ENCODE measurements at places on chromosomes 6 and 20. TPM values are rescaled to one million over a fixed set of nuclear protein-coding genes. Genes with fewer than 3 reads are reported as not detected.

The SLC35F1 gene
- total RNA-seq: 0.64 TPM

The IRF4 gene
- 0.11 TPM for total RNA-seq

The CCDC170 gene
- total RNA-seq: 3.2 TPM

GRCh38 chr20:36654506-36654905 lies 8.5 kb upstream of the SLA2 start:
- DNase-seq: no peak

DNA sequence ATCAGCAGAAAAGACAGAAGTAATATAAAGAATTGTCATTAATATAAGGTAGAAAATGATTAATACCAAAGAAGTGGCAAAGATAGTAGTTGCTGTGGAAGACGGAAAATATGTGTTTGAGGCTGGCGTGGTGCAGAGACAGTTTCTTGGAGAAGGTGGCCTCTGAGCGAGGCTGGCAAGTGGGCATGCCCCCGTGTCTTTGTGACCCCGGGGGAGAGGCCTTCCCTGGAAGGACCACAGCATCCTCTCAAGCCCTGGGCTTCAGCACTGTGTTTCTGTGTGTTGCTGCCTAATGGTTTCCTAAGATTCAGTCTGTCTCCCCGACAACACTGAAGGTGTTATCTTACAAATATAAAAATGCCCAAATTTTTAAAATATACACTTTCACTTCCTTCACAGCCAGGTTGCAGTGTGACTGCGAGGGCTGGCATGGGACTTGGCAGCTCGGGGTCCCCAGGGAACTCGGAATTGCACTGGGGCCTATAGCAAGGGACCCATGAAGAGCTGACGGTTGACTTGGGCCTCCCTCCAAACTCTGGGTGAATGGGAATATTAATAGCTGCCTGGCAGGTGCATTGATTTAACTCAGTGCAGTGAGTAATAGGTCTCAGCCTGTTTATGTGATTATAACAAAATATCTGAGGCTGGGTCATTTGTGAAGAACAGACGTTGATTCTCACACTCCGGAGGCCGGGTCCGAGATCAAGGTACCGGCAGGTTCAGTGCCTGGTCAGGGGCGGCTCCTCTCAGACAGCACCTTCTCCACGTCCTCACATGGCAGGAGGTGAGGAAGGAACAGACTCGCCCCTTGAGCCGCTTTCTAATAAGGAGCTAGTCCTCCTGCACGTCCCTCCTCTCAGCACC lies 47.4 kb upstream of the AFDN start:
- no peak for DNase-seq

GRCh38 chr20:45833883-45834796 lies 541 bp downstream of the SNX21 start:
- peak; percentile 74 for DNase-seq

DNA sequence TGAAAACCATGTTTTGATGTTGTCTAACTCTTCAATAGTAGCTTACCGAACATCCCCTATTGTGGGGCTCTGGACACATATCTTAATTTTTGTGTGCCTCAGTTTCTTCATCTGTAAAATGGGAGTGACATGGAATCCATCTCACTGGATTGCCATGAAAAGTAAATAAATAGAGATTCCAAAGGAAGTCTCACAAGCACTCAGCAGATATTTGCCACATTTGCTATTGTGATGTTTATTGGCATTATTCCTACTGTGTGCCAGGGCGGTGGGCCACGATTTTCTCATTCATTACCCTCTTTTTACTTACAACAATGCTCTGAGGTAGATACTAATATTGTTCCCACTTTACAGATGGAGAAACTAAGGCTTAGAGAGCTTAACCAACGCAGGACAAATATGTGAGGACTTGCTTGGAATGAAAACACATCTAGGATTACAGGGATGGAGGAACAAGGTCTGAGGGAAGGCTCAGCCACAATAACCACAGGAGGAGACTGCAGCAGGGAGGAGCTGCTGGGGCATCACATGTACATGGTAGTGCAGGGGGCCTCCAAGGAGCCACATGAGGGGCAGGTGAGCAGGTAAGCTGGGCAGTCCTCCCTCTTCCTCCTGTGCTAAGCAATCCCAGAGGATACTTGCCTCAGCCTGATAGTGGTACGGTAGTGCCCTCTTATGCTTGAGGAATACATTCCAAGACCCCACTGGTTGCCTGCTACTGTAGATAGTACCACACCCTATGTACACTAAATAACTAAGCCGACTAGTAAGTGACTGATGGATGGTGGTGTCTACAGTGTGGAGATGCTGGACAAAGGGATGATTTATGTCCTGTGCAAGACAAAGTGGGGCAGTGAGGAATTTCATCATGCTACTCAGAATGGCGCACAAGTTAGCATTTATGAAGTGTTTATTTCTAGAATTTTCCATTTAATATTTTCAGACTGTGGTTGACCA lies 176.9 kb downstream of the FOXA2 start:
- no peak for DNase-seq

- DNase-seq: no peak
These were observed 45.9 kb downstream of the ZNF217 start for GRCh38 chr20:53547664-53548239.

Data from mesothelial cell of epicardium (in vitro differentiated cells).